ENCODE measurements at places on chromosomes 4 and X. TPM values are rescaled to one million over a fixed set of nuclear protein-coding genes. Genes with fewer than 3 reads are reported as not detected.

DNA sequence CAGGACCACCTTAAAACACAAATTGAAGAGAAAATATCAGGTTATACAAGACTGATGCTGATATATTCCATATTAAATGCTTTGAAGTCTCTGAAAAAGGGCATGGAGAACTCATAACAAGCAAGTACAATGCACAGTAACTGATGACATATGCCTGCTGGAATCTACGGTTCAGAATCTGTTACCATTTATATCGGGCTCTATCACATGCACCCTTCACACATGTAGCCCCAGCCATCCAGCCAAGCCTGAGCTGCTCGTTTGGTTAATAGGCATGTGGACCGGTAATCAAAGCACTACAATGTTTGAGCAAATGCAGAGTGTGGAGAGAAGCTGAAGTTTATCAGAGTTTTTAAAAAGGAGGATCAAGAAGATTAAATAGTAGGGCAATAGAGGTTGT, 11.8 kb downstream of the COMMD8 start:
- no peak for DNase-seq
- H3K27ac ChIP-seq, result no peak overlapping the region
- H3K27me3 ChIP-seq, result no peaks in the 10 kb centered on the region
- no peaks in the 10 kb centered on the region for H3K4me1 ChIP-seq

GRCh38 chr4:682490-683172, 6.3 kb downstream of the SLC49A3 start:
- H3K4me1 ChIP-seq, result peaks cover 8% of the 10 kb centered on the region
- no peak overlapping the region for H3K27ac ChIP-seq
- H3K4me3 ChIP-seq, result no peak overlapping the region
- peaks cover 10% of the 10 kb centered on the region for H3K27me3 ChIP-seq
- no peaks in the 10 kb centered on the region for H3K36me3 ChIP-seq

- DNase-seq, result no peak
- H3K27ac ChIP-seq, result no peak overlapping the region
- no peaks in the 10 kb centered on the region for H3K27me3 ChIP-seq
- H3K36me3 ChIP-seq, result no peaks in the 10 kb centered on the region
Measured at GRCh38 chr4:3112609-3113469, 38.4 kb downstream of the HTT start.

GRCh38 chr4:75432683-75433082, 81.5 kb downstream of the RCHY1 start:
- no peaks in the 10 kb centered on the region for H3K4me1 ChIP-seq
- no peaks in the 10 kb centered on the region for H3K36me3 ChIP-seq
- DNase-seq, result peak; percentile 31
- no peaks in the 10 kb centered on the region for H3K27me3 ChIP-seq

GRCh38 chrX:153650959-153651358, 4.0 kb downstream of the DUSP9 start:
- H3K27me3 ChIP-seq, result peaks cover 37% of the 10 kb centered on the region
- H3K4me1 ChIP-seq, result no peaks in the 10 kb centered on the region
- H3K4me3 ChIP-seq, result no peak overlapping the region
- H3K27ac ChIP-seq, result no peak overlapping the region
- no peak for DNase-seq

GRCh38 chrX:97416461-97416860, 532.8 kb downstream of the RPA4 start:
- no peak for DNase-seq
- no peaks in the 10 kb centered on the region for H3K36me3 ChIP-seq
- no peak overlapping the region for H3K4me3 ChIP-seq
- H3K4me1 ChIP-seq, result no peaks in the 10 kb centered on the region

DNA sequence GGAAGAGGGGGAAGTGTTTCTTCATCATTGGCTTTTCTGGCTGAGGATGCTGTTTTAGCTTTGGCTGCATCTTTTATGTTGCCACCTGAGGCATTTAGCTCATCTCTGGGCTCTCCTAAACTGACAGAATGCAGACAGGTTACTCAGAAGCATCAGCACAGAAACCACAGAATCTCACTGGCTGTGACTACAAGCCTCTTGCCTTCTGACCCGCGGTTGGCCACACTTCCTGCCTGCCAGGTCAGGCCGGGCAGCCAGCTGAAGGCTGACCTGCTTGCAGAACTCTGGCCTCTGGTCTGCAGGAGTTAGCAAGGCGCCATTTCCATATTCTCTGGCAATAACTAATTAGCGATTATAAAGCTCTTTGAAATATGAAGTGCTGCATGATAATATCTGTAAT, 366.5 kb downstream of the MID1IP1 start:
- H3K27me3 ChIP-seq, result peaks cover 14% of the 10 kb centered on the region
- no peak for DNase-seq
- no peak overlapping the region for H3K4me3 ChIP-seq
- H3K36me3 ChIP-seq, result no peaks in the 10 kb centered on the region

DNA sequence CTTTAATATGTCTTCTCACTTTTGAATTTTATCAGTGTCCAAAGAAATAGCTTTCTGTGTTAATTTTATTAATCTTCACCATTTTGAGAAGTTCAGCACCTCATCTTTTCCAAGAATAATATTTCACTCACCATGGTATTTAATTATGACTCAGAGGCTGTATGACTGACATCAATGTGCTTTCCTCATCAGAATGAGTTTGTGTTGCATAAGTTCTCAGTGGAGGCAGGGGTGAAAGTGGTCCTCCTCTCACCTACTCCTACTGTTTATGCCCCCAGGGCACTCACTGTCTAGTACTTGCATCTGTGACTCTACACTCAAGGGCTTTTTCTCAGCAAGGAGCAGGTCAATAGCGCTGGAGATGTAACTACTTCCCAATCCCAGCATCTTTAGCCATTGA, 905.3 kb upstream of the INTU start:
- H3K4me1 ChIP-seq, result no peaks in the 10 kb centered on the region
- no peaks in the 10 kb centered on the region for H3K36me3 ChIP-seq
- H3K27ac ChIP-seq, result no peak overlapping the region
- DNase-seq, result no peak
- H3K4me3 ChIP-seq, result no peak overlapping the region

- no peaks in the 10 kb centered on the region for H3K27me3 ChIP-seq
- peaks cover 17% of the 10 kb centered on the region for H3K4me1 ChIP-seq
- no peak overlapping the region for H3K4me3 ChIP-seq
- peak; percentile 44 for DNase-seq
- H3K36me3 ChIP-seq, result no peaks in the 10 kb centered on the region
- H3K27ac ChIP-seq, result no peak overlapping the region
Measured at GRCh38 chr4:125235971-125236370, 78.8 kb upstream of the FAT4 start.

GRCh38 chr4:74316397-74316796, 8.1 kb downstream of the EPGN start:
- no peaks in the 10 kb centered on the region for H3K27me3 ChIP-seq
- H3K4me1 ChIP-seq, result peaks cover 7% of the 10 kb centered on the region
- no peak for DNase-seq
- no peak overlapping the region for H3K27ac ChIP-seq
- no peak overlapping the region for H3K4me3 ChIP-seq

DNA sequence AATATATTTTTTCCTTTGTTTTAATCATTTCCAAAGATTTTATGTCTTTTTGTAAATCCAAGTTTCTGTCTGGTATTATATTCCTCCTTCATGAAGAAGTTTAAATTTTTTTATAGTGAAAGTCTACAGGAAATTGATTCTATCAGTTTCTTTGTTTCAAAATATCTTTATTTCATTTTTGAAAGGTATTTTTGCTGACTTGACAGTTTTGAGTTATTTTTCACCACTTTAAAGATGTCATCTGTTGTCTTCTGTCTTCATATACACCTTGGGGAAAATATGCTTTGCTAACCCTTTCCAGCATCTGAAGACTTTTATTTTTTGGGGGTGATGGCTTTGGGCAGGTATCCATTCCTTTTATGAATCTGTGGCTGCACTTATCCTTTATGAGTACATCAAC, 164.4 kb upstream of the EPHA5 start:
- no peaks in the 10 kb centered on the region for H3K36me3 ChIP-seq
- H3K27ac ChIP-seq, result no peak overlapping the region
- no peaks in the 10 kb centered on the region for H3K27me3 ChIP-seq
- no peak overlapping the region for H3K4me3 ChIP-seq

DNA sequence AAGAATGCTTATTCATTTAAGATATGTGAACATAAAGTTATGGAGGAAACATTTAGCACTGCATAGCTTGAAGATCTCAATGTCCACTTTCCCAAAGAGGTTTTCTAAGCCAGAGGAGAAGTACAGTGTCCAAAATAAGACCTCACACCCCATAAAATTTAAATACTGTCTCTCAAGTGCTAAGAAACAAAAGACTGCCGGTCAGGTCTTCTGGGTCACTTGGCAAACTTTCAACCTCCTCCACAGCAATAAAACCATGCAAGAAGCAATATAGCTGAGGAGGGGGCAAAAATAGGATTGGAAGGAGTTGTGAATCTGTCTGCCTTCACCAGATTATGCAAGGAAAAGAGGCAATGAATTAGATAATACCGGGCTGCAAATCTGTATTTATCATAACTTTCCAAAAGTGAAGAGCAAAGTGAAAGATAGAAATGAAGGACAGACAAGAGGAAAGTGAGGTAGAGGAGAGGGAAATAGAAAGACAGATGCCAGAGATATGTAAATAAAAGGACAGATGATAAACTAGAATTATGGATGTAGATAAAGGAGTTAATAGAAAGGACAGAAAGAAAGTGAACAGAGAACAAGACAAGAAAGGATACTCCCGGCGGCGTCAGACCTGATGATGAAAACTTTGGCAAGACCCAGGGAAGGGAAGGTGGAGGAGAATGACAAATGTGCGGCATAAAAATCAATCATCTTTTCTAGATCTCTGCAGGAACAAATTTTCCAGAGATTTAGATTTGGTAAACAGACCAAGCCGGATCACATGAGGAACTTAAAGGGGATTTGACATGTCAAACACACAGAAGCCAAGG, 152.7 kb upstream of the FAM241A start:
- no peak overlapping the region for H3K4me3 ChIP-seq
- no peak for DNase-seq
- H3K27me3 ChIP-seq, result no peaks in the 10 kb centered on the region
- H3K4me1 ChIP-seq, result no peaks in the 10 kb centered on the region
- no peaks in the 10 kb centered on the region for H3K36me3 ChIP-seq
- no peak overlapping the region for H3K27ac ChIP-seq

DNA sequence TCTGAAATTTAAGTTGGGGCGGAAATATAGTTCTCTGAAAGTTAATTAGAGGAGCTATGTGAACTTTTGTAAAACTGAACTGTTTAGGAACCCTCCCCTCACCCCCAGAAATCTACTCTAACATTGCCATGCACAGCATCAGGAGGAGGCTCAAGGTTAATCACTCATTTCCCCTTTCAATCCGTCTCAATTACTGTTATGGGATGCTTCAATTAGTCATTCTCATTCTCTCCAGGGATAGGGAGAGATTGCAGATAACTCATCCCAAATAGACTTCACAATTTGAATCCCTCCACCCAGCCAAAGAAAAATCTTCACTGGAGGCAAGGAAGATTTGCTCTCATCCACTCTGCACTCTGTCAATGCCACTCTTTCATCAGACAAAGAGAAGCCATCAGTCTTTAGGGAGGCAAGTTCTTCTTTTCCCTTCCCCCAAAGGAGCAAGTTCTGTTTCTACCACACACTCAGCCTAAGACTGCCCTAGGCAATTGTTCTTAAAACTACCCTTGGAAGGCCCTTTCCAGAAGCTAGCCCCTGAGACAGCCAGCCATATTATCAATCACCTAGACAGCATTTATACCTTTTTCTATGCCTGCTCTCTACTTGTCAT, 140.4 kb downstream of the SLC10A7 start:
- peaks cover 10% of the 10 kb centered on the region for H3K4me1 ChIP-seq
- no peak overlapping the region for H3K27ac ChIP-seq
- H3K36me3 ChIP-seq, result no peaks in the 10 kb centered on the region
- H3K27me3 ChIP-seq, result no peaks in the 10 kb centered on the region
- H3K4me3 ChIP-seq, result no peak overlapping the region

GRCh38 chr4:184514121-184514988, 40.0 kb upstream of the IRF2 start:
- H3K36me3 ChIP-seq, result no peaks in the 10 kb centered on the region
- H3K4me1 ChIP-seq, result peaks cover 32% of the 10 kb centered on the region
- H3K4me3 ChIP-seq, result no peak overlapping the region
- peak overlapping the region; percentile 79 for H3K27ac ChIP-seq

DNA sequence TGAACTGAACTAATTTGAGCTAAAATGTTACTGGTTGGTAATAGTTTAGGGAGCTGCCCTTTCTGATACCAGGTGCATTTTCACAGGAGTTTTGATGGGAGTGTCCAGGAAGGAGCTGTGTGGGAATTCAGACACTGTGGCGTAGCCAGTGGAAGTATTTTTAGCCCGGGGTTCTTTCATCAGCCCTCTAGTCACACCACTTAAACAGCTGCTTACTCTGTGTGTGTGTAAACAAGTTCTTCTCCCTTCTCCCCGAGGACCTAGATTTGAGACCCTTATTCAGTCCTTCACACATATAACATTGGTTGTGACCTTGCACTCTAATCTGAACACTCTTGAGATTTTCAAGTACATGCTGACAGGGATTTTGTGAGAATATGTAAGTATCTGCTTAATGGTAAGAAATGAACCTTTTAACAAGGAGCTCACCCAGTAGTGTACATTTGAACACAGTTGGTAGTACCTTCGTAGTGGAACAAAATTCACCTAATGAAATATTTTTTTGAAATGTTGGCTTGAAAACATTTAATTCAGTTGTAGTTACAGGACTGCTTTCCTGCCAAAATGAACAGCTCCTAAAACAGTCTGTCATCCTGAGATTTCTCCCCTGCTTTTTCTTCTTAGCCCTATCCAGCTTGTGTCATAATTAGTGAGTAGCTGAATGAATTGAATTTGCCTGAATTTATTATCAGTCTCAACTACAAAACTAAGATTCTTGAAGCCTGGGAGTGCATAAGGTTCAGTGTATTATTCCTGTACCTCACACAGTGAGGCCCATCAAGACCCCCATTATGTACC, 61.8 kb downstream of the BMPR1B start:
- no peaks in the 10 kb centered on the region for H3K27me3 ChIP-seq
- no peaks in the 10 kb centered on the region for H3K4me1 ChIP-seq
- H3K36me3 ChIP-seq, result no peaks in the 10 kb centered on the region
- H3K27ac ChIP-seq, result no peak overlapping the region
- DNase-seq, result no peak

GRCh38 chr4:57410331-57411052, 300.3 kb upstream of the IGFBP7 start:
- no peaks in the 10 kb centered on the region for H3K27me3 ChIP-seq
- no peak overlapping the region for H3K27ac ChIP-seq
- H3K4me3 ChIP-seq, result no peak overlapping the region
- peak; percentile 39 for DNase-seq
- H3K36me3 ChIP-seq, result no peaks in the 10 kb centered on the region

GRCh38 chr4:32133734-32134133, 1413.6 kb downstream of the PCDH7 start:
- peaks cover 18% of the 10 kb centered on the region for H3K4me1 ChIP-seq
- H3K27me3 ChIP-seq, result no peaks in the 10 kb centered on the region
- DNase-seq, result peak; percentile 70

The MMRN1 gene
- total RNA-seq, result 0.37 TPM

The VEGFC gene
- total RNA-seq, result 1.6 TPM

The SHISA3 gene
- total RNA-seq, result 0.09 TPM

The FGF2 gene
- total RNA-seq, result 27.7 TPM

The FGF5 gene
- total RNA-seq, result not detected

The ARR3 gene
- not detected for total RNA-seq

The NOCT gene
- total RNA-seq, result 5.7 TPM

The MAGEA4 gene
- total RNA-seq, result not detected

The IL21 gene
- total RNA-seq, result not detected
